WTC11 (cell line): ENCODE measurements at places on chromosomes 7 and 10. TPM values are rescaled to one million over a fixed set of nuclear protein-coding genes. Genes with fewer than 3 reads are reported as not detected.
A peak's percentile ranks its signal among the peaks of the same experiment; 100 is the strongest.

- no peak for DNase-seq
- H3K4me3 ChIP-seq = no peak overlapping the region
- no peaks in the 10 kb centered on the region for H3K27me3 ChIP-seq
- H3K4me1 ChIP-seq = peaks cover 8% of the 10 kb centered on the region
- H3K36me3 ChIP-seq = no peaks in the 10 kb centered on the region
- H3K27ac ChIP-seq = no peak overlapping the region
Measured at GRCh38 chr7:6563936-6564770, 12.9 kb upstream of the GRID2IP start.

GRCh38 chr10:97718659-97719142, 5.2 kb downstream of the MARVELD1 start:
- peak; percentile 20 for DNase-seq
- 0 out of 2 replicates have a peak overlapping the region, but pooled peaks have one; percentile 6 for H3K4me3 ChIP-seq
- H3K4me1 ChIP-seq = peaks cover 45% of the 10 kb centered on the region
- H3K27ac ChIP-seq = peak overlapping the region; percentile 92
- H3K27me3 ChIP-seq = no peaks in the 10 kb centered on the region

- H3K36me3 ChIP-seq = peaks cover 12% of the 10 kb centered on the region
- H3K4me1 ChIP-seq = 0 out of 2 replicates have a peak, but pooled peaks cover 3% of the 10 kb centered on the region
- DNase-seq = no peak
- H3K4me3 ChIP-seq = no peak overlapping the region
Measured at GRCh38 chr10:23568996-23569395, 130.1 kb downstream of the OTUD1 start.

DNA sequence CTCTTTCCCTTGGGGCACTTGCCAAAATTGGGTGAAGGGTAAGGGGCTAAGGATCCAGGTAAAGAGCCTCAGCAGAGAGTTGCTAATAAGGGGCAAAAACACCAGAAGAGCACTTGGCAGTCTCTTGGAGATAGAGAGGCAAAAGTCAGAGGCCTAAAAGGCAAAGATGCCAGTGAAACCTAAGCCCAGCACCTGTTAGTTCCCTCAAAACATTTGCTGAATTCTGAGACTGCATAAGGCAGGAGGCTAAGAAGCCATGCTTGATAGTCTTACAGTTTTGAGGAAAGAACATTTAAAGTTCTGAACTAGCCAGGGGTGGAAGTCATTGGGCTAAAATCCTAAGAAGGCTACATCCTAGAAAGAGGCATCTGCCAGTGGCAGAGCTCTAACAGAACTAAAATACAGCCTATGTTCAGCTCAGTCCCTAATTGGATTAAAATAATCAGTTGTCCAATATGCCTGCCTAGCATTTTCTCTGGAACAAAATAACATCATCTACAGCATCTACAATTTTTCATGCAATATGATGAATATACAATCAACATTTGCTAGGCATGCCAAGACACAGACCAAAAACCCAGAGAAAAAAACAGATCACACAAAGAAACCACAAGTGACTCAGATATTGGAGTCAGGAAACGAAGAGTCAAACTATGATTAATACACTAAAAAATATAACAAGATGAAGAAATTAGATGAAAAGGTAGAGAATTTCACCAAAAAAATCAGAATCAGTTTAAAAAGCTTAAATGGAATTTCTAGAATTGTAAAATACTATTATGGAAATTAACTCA, 7.7 kb downstream of the HTR7 start:
- peaks cover 21% of the 10 kb centered on the region for H3K4me1 ChIP-seq
- no peak overlapping the region for H3K27ac ChIP-seq
- H3K27me3 ChIP-seq = peaks cover 14% of the 10 kb centered on the region
- H3K36me3 ChIP-seq = peaks cover 42% of the 10 kb centered on the region
- no peak overlapping the region for H3K4me3 ChIP-seq
- no peak for DNase-seq

- DNase-seq = no peak
- no peaks in the 10 kb centered on the region for H3K27me3 ChIP-seq
- H3K4me3 ChIP-seq = no peak overlapping the region
- H3K4me1 ChIP-seq = 0 out of 2 replicates have a peak, but pooled peaks cover 5% of the 10 kb centered on the region
- H3K27ac ChIP-seq = 0 out of 2 replicates have a peak overlapping the region, but pooled peaks have one; percentile 11
- H3K36me3 ChIP-seq = no peaks in the 10 kb centered on the region
Measured at GRCh38 chr7:120442838-120443237, 169.9 kb downstream of the KCND2 start.

DNA sequence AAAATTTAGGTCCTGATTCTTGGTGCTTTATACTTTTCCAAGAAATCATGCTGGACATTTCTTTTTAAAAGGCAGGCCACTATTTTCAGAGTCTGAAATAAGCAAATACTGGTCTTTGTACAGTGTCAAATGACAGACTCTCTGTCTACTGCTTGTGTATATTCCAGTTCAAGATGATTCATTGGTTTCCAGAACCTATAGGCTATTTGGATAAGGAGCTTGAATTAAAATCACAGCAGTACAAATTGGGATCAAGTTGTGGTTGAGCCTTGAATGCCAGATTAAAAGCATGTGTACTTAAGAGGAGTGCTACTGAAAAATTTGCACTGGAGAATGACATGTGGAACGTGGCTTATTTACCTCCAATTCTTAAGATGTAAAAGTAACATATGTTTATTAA, 10.7 kb downstream of the KMT2E start:
- DNase-seq = no peak
- H3K27me3 ChIP-seq = no peaks in the 10 kb centered on the region
- H3K36me3 ChIP-seq = no peaks in the 10 kb centered on the region
- H3K27ac ChIP-seq = peak overlapping the region; percentile 41; the same call in 1 of the 2 replicates
- peaks cover 62% of the 10 kb centered on the region for H3K4me1 ChIP-seq

DNA sequence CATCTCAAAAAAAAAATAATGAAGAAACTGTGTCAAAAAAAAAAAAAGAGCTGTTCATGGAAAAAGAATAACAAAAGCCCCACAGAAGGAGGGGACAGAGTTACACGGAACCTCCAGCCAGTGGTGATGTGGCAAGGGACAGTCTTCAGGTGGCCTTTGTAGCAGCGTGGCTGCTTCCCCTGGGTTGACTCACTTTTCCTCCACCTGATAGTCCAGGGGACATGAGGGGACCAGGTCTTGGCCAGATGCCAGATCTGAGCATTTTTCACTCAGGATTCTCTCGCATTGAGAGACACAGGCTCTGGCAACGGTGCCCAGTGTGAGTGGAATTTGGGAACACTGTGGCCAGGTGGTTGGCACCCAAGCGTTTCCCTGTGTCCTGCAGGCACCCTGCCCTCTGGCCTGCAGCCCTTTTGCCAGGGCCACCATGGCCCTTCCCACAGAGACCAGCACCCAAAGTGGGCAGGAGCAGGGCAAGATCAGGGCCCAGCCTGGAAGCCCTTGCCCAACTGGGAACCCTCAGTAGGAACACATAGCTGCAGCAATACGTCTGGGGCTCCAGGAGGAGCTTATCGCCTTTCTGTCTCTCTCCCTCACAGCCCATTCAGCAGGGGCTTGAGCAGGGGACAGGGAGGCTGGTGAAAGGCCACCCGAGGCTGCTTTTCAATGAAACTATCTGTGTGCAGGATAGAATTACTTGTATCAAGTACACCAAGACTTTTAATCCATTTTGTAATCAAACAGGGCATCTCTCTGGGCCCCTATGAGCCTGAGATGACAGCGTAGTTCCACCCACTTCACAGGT, 159.1 kb downstream of the UBE2H start:
- H3K4me3 ChIP-seq = no peak overlapping the region
- H3K27me3 ChIP-seq = peaks cover 46% of the 10 kb centered on the region
- no peaks in the 10 kb centered on the region for H3K36me3 ChIP-seq
- no peak overlapping the region for H3K27ac ChIP-seq
- no peak for DNase-seq
- peaks cover 25% of the 10 kb centered on the region for H3K4me1 ChIP-seq

TRIM56 gene
- 23.1 to 24.2 TPM (median 23.4 TPM) in 3 replicates for total RNA-seq

MPLKIP gene
- 55.4 to 63.0 TPM (median 61.6 TPM) in 3 replicates for total RNA-seq

HOXA2 gene
- not detected in 3 replicates for total RNA-seq

CUBN gene
- 0.18 to 0.46 TPM (median 0.27 TPM) in 3 replicates for total RNA-seq

OPTN gene
- 32.4 to 44.3 TPM (median 36.0 TPM) in 3 replicates for total RNA-seq

HTRA1 gene
- 15.4 to 18.3 TPM (median 16.0 TPM) in 3 replicates for total RNA-seq
